Ovary (tissue), 10 donors: ENCODE measurements at places on chromosomes 1 and 21.

- no peak for DNase-seq
These were observed 106.8 kb upstream of the JUN start for GRCh38 chr1:58890609-58891008.

DNA sequence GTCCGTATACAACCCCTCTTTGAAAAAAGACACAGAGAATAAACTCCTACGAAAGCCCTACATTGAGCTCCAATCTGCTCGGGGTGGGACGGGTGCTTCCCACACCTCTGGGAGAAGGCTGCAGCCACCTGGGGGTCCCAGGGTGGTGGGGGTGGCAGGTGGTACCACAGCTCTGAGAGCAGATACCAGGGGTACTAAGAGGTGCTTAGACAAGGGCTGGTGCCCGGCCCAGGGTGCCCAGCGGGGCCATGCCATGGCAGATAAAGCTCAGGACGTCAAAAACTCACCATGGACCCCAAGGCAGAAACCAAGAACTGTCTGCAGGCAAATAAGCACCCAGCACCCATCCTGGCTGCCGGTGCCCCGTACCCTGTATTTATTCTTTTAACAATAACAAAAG is 75.1 kb downstream of the SPSB1 start:
- DNase-seq: no peak

- no peak for DNase-seq
These were observed 6.8 kb downstream of the PFKFB2 start for GRCh38 chr1:207059881-207060280.

- no peak for DNase-seq
These were observed 90.7 kb downstream of the MT1HL1 start for GRCh38 chr1:236913371-236914037.

DNA sequence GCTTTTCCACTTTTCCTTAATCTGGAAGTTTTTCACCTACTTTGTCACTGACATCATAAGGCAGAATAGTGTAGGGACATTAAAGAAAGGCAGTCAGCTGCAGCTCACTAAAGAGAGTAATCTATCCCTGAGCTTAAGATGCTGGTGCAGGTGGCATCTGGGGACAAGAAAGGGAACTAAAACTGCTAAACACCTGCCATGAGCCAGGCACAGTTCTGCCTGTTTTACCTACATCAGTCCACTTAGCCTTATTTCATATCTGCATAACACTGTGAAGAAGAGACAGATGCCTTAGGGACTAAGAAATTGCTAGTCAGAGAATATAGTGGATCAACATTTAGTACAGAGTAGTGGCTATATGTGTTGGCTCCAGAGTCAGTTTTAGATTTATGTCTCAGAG is 88.1 kb downstream of the GPATCH2 start:
- no peak for DNase-seq

DNA sequence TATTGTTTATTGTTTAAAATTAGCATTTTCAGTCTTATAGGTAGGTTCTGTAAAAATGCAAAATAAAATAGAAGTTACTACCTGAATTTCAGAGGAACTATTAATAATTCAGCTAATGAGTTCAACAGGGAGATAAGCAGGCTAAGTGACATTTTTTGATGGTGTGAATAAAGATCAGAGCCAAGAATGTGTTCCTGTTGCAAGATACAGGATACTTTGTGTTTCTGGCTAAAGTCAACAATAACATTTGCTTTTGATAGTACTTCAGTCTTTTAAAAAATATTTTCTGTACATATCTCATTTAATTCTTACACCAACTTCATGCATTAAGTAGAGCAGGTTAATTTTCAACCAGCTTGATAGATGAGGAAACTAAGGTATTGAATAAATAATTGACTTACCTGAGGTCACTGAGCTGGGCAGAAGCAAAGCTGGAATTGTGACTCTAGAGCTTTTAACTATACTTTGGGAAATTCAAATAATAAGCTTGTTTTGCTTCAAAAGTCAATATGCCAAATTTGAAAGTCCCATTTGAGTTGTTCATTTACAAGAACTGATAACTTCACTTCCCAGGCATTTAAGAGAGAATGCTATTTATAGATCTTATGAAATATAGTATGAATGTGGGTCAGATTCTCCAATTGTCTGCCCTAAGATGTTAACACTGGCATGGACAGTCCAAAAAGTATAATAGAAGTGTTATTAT is 6.0 kb downstream of the GORAB start:
- no peak for DNase-seq

DNA sequence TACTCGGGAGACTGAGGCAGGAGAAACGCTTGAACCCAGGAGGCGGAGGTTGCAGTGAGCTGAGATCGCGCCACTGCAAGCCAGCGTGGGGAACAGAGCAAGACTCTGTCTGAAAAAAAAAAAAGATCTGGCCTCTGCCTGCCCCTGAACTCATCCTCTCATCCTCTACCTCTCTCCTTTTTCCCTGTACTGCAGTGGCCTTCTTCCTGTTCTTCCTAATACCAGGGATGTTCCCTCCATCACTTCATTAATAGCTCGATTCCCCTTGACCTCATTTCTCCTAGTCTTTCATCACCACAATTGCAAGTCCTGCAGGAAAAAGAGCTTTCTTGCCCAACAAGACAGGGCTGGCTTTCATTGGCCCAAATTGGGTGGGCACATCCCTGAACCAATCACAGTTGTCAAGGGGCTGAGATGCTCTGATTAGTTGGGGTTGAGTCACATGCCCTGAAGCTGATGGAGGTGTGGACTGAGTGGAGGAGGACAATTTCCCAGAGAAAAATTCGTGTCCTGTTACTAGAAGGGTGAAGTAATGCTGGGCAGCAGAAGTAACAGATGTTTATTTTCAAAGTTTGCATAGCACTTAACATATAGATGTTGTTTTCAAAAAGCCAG is 86.8 kb upstream of the PUM1 start:
- no peak for DNase-seq

DNA sequence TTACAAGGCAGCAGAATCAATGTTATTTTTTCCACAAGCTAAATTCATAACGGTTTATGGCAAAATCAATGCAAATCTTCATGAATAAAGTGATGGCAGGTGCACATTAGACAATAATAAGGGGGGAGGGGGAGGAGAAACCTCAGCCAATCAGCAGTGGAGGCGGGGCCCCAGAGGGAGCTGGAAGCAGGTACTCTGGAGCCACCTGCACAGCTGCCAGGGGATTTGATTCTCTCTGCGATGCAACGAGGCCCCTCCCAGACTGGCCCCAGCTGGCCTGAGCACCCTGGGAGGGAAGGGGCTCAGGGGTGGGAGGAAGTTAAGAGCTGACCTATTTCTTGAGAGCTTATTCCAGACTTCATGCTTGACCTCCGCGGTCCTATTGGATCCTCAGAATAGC is 127.8 kb upstream of the IGSF21 start:
- DNase-seq: no peak

DNA sequence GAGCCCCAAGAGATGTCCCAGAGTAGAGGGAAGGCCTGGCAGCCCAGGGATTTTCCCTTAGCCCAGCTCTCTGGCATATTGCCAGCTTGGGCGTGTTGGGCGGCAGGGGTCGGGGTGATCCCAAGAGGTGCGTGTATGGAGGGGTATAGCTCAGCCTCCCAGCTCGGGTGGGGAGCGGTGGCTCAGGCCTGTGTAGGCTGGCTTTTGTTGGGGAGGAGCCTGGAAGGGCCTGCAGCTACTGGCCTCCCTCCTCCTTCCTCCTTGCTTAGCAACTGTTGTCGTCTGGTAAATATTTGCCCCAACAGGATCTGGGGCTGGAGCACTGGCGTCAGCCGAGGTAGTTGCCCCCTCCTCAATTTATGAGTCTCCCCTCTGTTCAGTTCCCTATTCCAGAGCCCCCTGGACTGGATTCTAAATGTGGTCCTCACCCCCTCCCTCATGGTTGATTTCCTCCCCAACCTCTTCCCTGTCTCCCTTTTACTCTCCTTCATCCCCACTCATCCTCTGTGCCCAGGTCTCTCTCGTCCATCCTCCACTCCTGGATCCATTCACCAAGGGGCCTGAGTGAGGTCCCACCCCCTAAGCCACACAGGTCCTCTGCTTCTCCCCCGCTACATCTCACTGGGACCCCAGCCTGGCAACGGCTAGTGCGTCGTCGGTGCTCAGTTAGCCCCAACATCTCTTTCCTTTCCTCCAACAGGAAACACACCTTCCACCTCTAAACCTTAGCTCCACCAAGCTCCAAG is 10.3 kb upstream of the LMNA start:
- DNase-seq: peak; percentile 79

- no peak for DNase-seq
These were observed 57.3 kb downstream of the SLC37A1 start for GRCh38 chr21:42570841-42571387.

DNA sequence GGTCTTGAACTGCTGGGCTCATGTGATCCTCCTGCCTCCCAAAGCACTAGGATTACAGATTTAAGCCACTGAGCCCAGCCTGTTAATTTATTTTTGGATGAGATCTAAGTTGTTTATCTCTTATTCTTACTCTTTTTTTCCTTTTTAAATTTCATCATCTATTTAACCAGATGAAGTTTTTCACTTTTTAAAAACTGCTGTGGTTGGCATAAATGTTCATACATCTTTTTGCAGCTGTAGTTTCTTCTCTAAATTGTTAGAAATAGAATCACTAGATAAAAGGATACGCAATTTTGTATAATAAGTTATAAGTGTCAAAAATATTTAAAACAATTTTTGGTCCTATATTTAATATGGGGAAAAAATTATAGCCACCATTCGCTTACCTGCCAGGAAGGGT is 80.3 kb upstream of the GPR88 start:
- no peak for DNase-seq

GRCh38 chr1:81449786-81450185 is 350.9 kb upstream of the ADGRL2 start:
- no peak for DNase-seq

DNA sequence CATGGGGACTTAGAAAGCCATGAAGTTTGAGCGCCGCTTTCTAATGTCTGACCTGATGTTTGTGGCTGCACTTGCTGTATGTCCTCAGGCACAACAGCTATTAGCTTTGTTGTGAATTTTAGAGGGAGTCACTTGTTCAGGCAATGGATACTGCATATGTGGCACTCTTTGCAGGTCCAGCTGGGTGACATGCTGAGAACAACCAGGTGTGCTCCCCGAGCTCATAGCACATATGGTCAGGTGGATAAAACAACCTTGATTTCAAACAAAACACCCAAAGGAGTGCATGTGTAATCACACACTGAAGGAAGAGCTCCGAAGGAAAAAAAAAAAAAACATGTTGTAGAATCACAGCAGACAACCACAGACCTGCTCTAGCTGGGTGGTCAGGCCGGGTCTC is 178.6 kb downstream of the BACH1 start:
- no peak for DNase-seq

DNA sequence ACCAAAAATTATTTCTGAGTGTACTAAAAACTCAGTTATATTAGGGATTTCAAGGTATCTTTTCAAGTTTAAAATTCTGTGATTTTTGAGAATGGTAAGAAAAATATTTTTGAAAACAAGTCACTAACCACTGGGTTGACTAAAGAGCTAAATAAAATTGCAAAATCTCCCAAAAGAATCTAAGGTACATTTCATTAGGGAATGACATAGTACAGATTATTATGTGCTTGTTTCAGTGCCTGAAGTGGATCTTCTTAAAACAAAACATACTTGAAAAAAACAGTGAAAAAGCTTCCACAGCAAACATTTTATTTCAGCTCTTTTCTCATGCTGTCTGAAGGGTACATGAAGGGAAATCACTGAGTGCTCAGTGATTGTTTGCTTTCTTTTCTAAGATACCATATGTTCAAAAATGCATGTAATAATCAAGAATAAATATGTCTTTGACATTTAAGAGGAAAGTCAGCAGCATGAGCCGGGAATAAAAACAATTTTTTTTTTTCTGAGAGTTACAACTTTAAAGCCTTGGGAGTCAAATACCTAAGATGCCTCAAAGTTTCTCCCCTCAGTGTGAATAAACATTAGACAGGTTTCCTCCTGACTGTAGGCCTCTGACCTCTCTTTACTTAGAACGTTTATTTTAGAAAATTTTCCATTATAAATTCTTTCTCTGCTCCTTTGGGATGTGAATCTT is 200.7 kb downstream of the KCNT2 start:
- DNase-seq: no peak

GRCh38 chr1:218568962-218569550 is 223.9 kb downstream of the TGFB2 start:
- no peak for DNase-seq
